ENCODE measurements at places on chromosomes 1 and 21. TPM values are rescaled to one million over a fixed set of nuclear protein-coding genes. Genes with fewer than 3 reads are reported as not detected.

DNA sequence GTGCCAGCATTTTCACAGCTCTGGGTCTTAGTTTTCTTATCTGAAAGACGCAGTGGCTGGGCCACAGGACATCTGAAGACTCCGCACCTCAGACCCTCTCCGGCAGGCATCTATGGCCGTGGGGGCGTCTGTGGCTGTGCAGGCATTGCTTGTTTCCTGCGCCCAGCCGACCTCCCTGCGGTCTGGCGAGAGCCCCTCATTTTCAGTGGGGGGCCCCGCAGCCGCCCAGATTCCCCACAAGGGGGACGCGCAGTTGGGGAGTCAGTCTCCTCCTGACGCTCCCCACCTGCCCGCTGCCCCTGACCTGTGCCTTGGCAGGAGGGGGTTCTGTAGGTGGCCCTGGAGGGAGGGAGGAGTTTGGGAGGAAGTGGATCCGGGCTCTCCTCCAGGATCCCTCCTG, 3.5 kb upstream of the TFF1 start:
- no peak for DNase-seq

GSTM5 gene
- total RNA-seq: not detected

GRCh38 chr1:93253516-93253915, 73.0 kb downstream of the CCDC18 start:
- no peak for DNase-seq

DNA sequence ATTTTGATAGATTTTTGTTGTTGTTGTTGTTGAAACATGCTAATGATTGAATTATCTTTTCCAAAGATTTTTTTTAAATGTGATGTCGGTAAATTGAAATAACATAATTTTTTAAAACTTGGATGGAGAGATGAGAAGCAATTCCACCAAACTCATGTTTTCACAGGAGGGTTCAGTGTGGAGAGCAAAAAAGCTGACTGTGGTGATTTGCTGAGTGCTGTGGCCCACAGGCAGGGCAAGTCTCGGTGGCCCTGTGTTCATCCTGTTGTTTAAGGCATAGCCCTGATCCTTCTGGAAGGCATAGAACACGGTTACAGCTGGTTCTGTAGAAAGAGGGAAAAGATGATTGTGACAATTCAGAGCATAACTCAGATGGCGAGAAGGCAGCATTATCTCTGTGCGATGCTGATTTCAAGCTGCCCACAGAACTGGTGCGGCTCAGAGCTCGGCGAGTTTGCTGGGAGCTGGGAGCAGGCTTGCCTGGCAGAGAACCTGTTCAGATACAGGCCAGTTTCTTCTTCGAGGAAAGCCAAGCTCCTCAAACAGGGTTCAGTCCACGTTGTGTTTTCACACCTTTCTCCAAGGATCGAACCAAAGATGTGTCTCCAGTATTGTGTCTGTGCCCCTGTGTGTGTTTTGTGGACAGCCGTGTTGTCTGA, 127.1 kb downstream of the HUNK start:
- DNase-seq: no peak
